Colonic mucosa (tissue), 4 donors: ENCODE measurements at places on chromosomes 11 and 22.

- DNase-seq = no peak
These were observed 148.1 kb upstream of the BLID start for GRCh38 chr11:122264121-122264520.

GRCh38 chr11:74714904-74715303 is 16.3 kb downstream of the CHRDL2 start:
- DNase-seq = no peak

DNA sequence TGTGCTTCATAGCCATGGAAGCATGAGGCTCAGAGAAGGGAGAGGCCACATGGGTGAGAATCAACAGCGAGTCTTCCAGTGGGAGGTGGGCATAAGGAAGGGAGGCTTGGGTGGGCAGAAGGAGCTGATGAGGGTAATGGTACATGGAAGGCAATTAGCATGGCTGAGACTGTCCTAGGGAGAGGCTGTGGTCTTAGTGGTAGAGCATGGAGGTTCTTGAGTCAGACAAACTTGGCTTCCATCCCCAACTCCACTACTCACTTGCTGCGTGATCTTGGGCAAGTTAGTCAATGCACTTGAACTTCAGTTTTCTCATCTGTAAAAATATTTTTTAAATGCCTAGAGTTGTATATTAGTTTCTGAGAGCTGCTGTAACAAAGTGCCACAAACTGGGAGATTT is 227.2 kb upstream of the E2F8 start:
- no peak for DNase-seq

GRCh38 chr11:34798985-34799384 is 117.2 kb downstream of the APIP start:
- no peak for DNase-seq

DNA sequence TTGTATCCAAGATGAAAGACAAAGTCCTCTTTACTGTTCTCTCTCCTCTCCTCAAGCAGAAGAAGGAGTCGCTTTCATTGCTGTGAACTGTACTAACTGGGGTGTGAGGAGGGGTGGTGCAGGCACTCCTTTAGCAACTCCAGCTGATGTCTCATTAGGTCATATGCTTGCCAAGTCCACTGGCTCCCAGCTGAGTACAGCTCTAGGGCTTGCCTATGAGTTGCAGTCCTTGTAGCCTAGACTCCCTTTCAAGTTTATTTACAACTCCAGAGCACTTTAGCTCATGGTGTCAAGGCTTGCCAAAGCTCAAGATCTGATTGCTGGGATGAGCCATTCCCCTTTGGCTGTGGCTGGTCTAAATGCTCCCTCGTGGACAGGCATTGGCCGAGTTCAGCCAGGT is 55.1 kb upstream of the PDGFD start:
- no peak for DNase-seq

DNA sequence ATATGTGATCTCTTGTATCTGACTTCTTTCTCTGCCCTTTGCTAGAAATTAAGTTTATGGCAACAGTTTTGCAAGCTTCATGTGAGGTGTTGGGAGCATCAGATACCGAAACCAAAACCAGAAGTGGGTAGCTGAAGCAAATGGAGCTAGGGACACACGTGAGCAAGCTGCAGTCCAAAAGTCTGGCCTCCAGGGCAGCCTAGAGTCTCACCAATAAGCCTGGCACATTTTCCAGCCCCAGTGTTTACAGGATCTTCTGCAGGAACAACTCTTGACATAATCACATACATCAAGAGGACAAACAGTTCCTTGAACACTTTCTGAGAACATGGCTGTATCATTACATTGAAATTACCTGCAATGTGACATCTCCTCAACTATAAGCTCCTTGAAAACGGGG is 114.1 kb downstream of the LARGE1 start:
- no peak for DNase-seq

DNA sequence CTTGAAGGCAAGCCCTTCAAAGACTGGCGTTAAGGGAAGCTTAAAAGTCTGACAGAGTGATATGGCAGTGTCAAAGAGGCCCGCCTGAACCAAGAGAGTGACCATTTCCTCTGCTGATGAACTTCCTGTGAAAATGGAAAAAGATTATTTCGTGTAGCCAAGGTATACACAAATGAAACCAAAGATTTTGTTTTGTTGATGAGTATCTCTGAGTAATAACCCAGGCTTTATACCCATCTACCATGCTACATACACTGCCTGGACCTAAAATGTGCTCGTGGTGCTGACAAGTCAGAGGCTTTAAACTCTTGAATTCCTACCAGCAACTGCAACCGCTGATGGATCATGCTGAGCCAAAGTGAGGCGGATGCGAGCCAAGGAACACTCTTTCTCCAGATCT is 21.0 kb upstream of the FNBP4 start:
- no peak for DNase-seq

GRCh38 chr11:17352950-17353820 is 1.6 kb downstream of the NCR3LG1 start:
- DNase-seq = peak; percentile 87

GRCh38 chr11:72257570-72257969 is 13.6 kb upstream of the PHOX2A start:
- DNase-seq = no peak

DNA sequence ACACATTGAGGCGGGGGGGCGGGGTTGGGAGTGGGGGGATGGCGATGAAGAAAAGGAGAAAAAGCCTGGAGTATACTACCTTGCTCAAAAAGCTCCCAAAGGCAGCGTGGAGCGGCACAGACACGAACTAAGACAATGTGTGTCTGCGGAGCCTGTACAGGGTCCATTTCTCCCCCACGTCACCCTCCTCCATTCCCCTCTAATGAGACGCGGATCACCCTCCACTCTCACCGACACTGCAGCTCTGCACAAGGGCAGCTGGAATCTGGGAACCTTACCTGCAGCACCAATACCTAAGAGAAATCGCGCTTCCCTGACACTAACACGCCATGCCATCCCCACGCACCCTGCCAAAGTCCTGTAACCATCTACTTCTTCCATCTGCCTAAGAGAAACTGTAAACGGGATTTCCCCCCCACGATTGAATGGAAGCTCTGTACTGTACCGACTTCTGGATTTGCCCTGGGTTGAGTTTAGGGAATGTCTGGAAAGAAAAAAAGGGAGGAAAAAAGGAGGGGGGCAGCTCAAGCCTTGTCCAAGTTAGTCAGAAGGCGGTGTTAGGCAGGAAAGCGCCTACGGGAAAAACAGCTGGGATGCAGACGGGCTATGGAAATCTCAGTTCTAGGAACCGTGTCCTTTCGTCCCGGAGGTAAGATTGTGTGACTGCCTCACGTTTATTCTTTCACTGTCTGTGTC is 125.7 kb upstream of the C11orf58 start:
- no peak for DNase-seq

DNA sequence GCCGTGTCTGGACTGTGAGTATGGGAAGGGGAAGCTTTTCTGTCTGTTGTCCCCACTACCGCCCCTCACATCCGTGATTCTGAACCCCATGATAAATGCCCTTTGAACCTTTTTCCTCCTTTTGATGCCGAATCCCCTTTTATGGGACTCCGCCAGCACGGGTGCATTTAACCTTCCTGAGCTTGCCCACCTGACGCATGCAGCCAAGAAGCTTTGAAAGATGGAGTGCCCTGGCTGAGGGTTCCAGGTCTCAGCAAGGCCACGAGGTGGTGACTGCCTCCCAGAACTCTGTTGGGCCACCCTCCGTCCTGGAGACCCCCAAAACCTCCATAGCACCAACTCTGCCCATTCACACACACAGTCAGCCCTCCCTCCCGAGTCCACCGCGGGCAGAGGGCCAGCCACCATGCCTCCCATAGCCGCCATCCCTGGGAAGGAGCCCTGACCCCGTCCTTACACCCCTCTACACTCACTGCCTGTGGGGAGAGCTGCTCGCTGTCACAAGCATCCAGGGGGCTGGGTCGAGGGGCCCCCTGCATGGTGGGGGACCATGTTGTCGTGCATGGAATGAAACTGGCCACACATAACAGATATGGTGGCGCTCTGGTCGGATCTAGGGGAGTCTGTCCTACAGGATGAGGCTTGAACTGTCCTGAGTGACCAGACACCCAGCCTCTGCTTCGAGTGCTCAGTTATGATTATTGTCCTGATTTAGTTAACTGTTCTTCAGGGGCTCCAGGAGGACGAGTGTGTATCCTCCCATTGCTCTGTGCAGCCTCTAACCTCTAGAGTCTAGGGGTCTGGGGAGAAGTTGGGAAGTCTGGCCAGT is 822 bp upstream of the COMT start:
- DNase-seq = no peak

DNA sequence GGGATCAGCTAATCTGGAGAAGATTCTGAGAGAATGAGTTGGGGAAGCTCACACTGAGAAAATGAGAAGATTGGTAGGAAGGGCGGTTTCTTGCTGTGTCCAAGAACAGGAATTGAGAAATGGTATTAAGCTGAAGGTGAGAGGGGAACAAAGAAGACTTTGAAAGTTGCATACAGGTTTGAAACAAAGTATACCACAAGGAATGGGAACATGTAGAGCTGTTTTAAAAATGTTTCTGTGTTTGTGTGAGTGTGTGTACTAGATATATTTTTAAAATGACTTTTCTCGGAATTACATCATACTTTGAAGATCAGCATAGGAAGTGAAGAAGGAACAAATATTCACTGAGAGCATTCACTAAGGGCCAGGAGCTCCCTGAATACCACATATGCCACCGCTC is 24.4 kb upstream of the IZUMO1R start:
- DNase-seq = no peak

DNA sequence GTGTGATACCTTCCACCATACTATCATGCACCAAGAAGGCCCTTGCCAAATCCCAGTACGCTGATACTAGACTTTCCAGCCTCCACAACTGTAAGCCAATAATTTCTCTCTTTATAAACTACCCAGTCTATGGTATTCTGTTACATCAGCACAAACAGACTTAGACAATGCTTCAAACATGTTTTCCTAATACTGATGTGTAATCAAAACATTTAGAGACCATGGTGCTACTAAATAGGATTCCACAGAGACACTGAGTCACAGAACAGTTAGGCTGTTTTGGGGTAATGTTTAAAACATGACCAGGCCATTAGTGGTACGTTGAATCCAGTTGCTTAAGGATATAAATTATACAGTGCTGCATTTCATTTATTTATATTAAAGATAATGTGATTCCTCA is 103.7 kb downstream of the PICALM start:
- DNase-seq = no peak

- no peak for DNase-seq
These were observed 648.8 kb downstream of the METTL15 start for GRCh38 chr11:28756977-28757376.

DNA sequence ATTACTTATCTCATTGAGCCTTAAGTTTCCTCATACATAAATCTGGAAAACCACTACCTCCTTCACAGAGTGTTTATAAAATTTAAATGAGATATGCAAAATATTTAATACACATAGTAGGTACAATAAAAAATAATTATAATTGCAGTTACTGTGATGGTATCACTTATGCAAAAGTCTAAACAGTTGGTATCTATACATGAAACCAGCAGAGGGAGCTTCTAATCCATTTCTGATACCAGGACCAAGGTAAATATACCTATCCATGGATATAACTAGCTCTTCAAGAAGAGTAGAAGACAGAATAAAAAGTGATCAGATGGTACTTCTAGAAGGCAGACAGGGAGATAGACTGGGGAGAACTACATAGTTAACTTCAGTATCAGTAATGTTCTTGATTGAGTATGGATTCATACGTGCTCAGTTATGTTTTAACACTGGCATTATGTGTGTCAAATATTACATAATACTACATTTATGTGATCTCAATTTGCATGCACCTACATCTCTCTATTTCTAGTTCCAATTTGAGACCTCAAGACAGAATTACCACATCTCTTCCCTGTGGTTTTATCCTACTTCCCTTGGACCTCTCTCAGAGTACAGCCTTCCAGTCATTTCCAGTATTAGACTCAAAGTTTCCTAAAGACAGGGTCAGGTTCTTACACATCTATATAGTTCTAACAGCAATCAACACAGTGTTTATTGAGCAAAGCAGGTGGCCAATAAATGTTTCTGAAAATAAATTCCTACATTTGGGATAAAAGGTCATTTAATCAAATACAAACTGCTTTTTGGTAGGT is 13.7 kb upstream of the TSG101 start:
- DNase-seq = no peak

GRCh38 chr11:32829157-32829679 is 509 bp upstream of the PRRG4 start:
- DNase-seq = no peak

DNA sequence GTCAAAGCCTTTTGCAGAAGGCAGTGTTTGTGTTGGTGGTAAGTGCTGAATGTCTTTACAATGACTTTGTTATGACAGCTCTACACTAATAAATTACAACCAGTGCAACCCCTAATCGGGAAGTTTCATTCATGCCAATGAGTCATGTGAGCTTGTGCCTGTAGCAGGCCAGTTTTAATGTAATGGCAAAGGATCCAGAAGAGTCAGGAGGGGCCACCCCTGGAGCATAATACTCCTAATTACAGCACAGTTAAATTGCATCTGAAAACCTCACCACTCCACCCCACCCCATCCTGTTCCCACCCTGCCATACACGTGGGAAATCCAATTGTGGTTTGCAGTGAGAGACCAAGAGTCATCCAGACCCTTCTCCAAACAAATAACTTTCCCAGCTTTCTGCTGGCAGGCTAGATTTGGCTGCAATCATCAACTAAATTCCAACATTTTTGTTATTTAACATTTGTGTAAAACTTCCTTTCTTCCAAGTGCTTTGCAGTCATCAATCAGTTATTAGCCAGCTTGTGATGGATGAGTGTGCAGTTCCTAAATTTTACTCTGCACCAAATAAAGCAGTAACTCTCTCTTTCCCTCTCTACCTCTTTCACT is 277.3 kb upstream of the FAT3 start:
- DNase-seq = no peak

- DNase-seq = peak; percentile 64
These were observed 3.2 kb upstream of the CSDC2 start for GRCh38 chr22:41557401-41558240.

DNA sequence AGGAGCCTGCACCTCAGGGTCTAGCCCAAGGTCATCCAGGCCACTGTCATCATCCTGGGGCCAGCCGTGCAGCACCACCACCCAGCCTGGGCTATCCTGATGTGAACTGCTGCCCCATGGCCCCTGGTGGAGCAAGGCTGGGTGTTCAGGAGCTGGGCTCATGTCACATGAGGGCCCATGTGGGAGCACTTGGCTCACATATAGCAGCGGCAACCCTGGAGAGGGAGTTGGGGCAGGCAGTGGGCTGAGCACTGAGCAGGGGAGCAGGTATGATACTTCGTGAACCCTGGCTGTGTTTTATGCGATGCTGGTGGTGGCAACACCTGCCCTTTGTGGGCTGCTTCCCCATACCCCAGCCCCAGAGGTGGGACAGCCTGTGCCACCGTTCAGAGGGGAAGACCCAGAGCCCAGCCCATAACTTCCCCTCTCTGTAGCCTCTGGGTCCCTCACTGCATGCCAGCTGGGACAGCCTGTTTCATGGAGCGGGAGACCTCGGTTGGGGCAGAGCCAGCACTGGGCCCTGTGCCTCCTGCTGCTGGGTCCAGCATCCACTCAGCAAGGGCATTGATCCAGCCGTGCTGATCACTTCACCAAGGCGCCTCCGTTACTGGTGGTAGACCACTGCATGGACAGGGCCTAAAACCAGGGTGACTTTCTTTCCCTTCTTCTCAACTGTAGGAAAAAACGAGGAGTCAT is 62.5 kb upstream of the SUSD2 start:
- DNase-seq = no peak
